ENCODE measurements at places on chromosomes 3 and 15.
A peak's percentile ranks its signal among the peaks of the same experiment; 100 is the strongest.

DNA sequence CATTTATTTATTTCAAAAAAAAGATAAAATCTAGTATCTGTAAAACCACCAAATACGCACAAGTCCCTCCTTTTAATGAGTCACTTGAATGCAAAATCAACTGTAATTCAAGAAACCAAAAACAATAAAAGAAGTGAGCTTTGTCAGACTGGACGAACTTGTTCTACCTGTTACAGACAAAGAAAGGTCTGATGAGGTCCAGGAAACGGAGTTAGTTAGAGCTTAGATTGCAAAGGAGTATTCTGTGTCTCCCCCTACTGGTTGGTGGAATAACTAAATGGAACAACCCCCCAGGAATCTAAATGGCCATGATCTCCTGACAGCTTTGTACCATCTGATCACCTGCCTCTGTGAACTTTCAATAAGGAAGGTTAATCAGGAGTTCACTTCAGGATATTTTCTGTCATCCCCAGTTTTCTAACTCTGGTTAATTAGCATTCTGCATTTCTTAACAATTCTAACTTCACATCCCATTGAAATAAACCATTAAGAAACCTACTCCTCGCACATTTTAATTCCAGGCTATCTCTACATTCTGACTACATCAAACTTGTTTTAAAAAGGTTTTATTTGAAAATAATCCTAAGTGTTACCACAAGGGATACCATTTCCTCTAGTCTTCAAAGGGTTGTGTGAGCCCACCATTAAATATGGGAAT, 333.0 kb upstream of the SATB1 start:
- no peak overlapping the region for H3K4me3 ChIP-seq
- H3K27ac ChIP-seq: no peak overlapping the region
- no peaks in the 10 kb centered on the region for H3K36me3 ChIP-seq
- H3K27me3 ChIP-seq: no peaks in the 10 kb centered on the region

DNA sequence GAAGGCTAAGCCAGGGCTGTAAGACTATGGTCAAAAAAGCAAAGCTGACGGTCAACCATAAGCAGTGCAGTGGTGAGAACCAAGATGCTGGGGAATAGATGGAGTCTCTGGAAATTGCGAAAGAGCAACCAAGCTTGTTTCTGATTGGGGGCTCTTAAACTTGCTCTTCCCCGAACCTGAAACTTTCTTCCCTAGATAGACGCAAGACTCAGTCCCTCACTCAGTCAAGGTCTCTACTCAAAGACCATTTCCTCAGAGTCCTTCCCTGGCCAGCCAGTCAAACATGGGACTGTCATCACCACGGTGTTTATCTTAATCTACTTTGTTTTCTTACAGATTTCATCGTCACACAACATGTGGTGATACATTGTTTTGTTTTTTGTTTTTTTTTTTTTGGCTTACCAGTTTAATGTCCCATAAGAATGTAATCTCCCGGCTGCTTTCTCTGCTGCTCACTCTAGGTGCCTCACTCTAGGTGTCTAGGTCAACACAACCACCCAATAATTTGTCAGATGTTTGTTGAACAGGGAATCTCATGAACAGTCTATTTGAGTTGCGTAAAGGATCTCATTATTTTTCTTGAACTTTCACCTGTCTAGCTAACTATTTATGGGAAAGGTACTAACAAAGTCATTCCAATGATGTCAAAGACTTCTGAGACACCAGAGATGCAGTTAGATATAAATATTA, 495.4 kb downstream of the FOXP1 start:
- H3K4me1 ChIP-seq: peaks cover 34% of the 10 kb centered on the region
- no peaks in the 10 kb centered on the region for H3K36me3 ChIP-seq
- no peak for DNase-seq
- no peak overlapping the region for H3K4me3 ChIP-seq
- peak overlapping the region; percentile 81 for H3K27ac ChIP-seq

DNA sequence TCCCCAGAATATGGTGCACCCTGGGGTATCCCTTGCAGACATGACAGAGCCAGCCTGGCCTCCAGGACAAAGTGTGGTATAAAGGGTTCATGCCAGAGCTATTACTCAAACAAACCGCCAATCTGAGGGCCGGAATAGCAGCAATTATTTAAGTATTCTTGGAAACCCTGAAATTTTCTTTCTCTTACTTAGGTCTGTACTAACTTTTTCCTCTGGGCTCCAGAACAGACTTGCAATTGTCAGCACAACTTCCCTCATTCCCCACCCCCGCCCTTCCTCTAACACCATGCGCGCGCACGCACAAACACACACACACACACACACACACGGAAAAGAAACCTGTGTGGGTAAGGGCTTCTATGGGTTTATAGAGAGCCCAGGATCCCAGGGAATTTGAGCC, 56.3 kb downstream of the ISG20 start:
- H3K36me3 ChIP-seq: no peaks in the 10 kb centered on the region
- H3K27ac ChIP-seq: no peak overlapping the region
- no peaks in the 10 kb centered on the region for H3K27me3 ChIP-seq
- DNase-seq: no peak

DNA sequence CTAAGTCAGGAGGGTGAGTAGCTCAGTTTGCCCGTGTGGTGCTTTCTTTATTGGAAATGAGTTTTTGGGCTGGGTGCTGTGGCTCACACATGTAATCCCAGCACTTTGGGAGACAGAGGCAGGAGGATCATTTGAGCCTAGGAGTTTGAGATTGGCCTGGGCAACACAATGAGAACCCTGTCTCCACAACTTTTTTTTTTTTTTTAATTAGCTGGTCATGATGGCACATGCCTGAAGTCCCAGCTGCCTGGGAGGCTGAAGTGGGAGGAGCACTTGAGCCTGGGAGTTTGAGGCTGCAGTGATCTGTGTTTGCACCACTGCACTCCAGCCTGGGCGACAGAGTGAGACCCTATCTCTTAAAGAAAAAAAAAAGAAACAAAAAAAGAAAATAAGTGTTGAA, 174.9 kb downstream of the NSMCE3 start:
- H3K4me1 ChIP-seq: no peaks in the 10 kb centered on the region
- no peaks in the 10 kb centered on the region for H3K27me3 ChIP-seq
- no peak overlapping the region for H3K27ac ChIP-seq

GRCh38 chr3:48694610-48695392, 9.1 kb upstream of the NCKIPSD start:
- no peak overlapping the region for H3K27ac ChIP-seq
- peaks cover 41% of the 10 kb centered on the region for H3K36me3 ChIP-seq
- DNase-seq: no peak
- H3K4me3 ChIP-seq: no peak overlapping the region
- no peaks in the 10 kb centered on the region for H3K27me3 ChIP-seq

DNA sequence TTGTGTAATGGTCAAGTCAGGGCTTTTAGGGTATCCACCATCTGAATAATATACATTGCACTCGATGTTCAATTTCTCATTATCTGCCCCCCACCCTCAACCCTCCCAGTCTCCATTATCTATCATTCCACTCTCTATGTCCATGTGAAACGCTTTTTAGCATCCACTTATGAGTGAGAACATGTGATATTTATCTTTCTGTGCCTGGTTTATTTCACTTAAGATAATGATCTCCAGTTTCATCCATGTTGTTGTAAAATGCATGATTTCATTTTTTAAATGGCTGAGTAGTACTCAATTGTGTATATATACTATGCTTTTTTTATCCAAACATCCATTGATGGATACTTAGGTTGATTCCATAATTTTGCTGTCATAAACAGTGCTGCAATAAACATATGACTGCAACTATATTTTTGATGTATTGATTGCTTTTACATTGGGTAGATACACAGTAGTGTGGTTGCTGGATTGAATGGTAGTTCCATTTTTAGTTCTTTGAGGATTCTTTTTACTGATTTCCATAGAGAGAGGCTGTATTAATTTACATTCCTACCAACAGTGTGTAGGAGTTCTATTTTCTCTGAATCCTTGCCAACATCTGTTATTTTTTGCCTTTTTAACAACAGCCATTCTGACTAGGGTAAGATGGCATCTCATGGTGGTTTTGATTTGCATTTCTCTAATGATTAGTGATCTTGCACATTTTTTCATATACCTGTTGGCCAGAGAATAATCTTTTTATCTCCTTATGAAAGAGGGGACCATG, 332.9 kb upstream of the TGFBR2 start:
- no peaks in the 10 kb centered on the region for H3K4me1 ChIP-seq
- no peaks in the 10 kb centered on the region for H3K27me3 ChIP-seq
- no peak for DNase-seq
- H3K4me3 ChIP-seq: no peak overlapping the region

GRCh38 chr3:86969500-86970189, 21.3 kb downstream of the VGLL3 start:
- H3K4me1 ChIP-seq: no peaks in the 10 kb centered on the region
- no peak for DNase-seq
- H3K4me3 ChIP-seq: no peak overlapping the region
- no peaks in the 10 kb centered on the region for H3K27me3 ChIP-seq

DNA sequence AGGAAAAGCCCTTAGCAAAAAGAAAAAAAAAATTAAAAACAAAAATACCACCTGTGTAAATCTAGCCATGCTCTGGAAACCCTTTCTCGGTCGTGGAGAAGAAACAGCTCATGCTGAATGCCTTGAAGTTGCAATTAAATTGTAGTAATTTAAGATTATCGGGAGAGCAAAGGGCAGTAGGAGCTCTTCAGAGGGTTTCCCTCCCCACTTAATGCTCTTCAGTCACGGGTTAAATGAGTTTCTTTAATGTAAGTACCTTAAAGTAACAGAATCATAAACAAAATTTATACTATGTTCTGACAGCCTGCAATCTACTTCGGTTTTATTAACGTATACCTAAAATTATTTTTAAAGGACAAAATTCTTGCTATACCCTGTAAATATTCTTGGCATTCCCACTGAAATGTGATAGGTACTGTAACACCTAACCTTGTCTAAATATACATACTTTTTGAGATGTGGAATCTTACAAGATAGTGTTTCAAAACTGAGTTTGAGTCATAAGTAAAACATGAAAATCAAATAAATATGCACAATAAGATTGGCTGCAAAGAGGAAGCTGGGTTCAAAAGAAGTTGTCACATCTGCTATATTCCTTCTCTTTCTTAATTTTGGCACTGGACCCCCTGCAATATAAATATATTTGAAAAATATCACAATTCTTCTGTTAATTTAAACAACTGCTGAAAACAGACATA, 5.3 kb downstream of the FOXP1 start:
- DNase-seq: no peak
- H3K27ac ChIP-seq: no peak overlapping the region
- no peaks in the 10 kb centered on the region for H3K36me3 ChIP-seq
- H3K4me3 ChIP-seq: no peak overlapping the region
- peaks cover 33% of the 10 kb centered on the region for H3K27me3 ChIP-seq

GRCh38 chr3:124652009-124652408, 78.2 kb upstream of the UMPS start:
- H3K4me1 ChIP-seq: peaks cover 34% of the 10 kb centered on the region
- no peak overlapping the region for H3K4me3 ChIP-seq
- peak overlapping the region; percentile 49 for H3K27ac ChIP-seq

DNA sequence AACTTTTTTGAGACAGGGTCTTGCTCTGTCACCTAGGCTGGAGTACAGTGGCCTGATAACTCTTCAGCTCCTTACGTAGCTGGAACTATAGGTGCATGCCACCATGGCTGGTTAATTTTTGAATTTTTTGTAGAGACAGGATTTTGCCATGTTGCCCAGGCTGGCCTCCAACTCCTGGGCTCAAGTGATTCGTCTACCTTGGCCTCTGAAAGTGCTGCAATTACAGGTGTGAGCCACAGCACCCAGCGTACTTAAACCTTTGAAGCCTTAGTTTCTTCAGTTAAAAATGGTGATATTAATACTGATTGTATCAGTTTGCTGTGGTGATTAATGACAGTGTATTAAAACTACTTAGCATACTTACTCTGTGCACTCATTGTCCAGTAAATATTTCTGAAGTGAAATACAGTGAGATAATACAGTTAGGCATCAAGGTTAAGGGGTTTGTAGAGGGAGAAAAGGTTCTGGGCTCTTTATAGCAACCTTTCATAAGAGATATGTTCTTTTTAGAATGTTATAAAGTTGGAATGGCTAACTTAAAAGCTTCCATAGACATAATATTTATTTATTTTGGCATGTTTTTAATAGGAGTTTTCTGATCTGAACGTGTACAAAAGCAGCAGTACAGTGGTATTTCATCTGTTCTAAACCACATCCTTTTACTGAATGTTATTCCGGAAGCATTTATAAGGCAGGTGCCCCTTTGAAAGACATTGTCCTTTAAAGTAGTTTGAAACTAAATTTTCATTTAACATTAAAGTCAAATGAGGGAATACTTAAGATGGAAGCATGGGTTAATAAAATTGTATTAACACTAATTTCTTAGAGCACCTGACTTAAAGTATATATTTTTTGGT, 23.6 kb downstream of the NCK1 start:
- peak overlapping the region; percentile 65 for H3K27ac ChIP-seq
- H3K4me3 ChIP-seq: no peak overlapping the region
- no peak for DNase-seq
- H3K27me3 ChIP-seq: no peaks in the 10 kb centered on the region
- no peaks in the 10 kb centered on the region for H3K36me3 ChIP-seq

DNA sequence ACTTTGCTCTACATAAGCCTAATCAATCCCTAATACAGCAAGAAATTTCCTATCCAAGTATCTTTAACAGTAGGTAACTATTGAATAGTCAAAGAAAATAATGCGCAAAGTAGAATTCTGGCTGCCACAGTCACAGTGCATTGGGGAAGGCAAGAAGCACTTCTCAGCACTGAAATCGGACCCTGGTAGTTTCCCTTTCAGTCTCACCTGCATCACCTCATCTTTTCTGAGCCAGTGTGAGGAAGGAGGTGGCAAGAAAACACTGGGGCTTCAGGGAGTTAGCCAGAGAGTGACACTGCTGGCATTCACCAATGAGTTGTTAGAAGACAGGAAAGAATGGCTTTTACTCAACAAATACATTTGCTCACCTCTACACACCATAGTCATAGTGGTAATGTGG, 8.3 kb downstream of the TRIM42 start:
- no peaks in the 10 kb centered on the region for H3K27me3 ChIP-seq
- DNase-seq: no peak
- H3K4me1 ChIP-seq: no peaks in the 10 kb centered on the region
- H3K27ac ChIP-seq: no peak overlapping the region
- H3K4me3 ChIP-seq: no peak overlapping the region

DNA sequence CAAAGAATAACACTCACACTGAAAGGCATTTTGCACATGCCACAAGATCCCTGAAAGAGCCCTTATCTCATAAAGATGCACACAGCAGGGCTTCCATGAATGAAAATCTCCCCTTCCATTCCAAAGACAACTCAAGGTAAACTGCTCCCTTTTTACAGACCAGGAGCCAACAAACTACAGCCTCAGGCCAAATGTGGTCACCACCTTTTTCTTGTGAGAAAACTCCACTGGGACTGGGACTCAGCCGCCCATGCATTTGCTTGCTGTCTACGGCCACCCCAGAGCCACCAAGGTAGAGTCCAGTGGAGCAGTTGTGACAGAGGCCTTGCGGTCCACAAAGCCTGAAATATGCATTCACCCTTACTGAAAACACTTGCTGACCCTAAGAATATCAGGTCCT, 334.8 kb downstream of the OCA2 start:
- H3K4me3 ChIP-seq: no peak overlapping the region
- DNase-seq: no peak
- H3K27me3 ChIP-seq: no peaks in the 10 kb centered on the region
- H3K36me3 ChIP-seq: no peaks in the 10 kb centered on the region
